Activated CD4-positive, alpha-beta T cell treated with anti-CD3 and anti-CD28 coated beads, Interleukin-2, amount 50 U/mL, for 24 hours (primary cell): ENCODE measurements at places on chromosomes 3 and 15.

DNA sequence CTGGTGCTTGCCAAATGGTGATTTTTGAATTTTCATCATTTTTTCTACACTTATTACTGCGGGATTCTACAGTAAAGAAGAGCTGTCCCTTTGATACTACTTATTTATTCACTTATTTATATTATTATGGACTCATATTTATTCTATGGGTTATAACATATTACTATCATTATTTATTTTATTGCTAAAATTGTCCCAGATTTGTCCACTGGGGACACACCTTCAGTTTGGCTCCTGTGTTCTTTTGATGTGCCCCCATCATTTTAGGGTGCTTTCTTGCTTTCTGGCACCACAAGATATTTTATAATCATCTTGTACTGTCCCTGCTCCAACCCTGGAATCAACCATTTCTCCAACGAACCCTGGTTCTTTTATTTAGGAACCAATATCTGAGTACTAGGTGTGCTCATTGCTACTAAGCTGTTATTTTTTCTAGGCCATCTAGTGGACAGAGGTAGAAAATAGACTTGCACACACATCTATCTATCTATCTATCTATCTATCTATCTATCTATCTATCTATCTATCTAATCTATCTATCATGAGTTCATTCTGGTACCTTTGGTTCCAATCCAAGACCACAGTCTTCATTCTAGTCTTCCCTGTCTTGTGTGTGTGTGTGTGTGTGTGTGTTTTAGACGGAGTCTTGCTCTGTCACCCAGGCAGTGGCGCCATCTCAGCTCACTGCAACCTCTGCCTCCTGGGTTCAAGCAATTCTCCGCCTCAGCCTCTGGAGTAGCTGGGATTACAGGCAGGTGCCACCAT lies 16.0 kb downstream of the SLC22A14 start:
- no peak for DNase-seq

GRCh38 chr3:195873281-195873887 lies 35.0 kb downstream of the TNK2 start:
- no peak for DNase-seq

DNA sequence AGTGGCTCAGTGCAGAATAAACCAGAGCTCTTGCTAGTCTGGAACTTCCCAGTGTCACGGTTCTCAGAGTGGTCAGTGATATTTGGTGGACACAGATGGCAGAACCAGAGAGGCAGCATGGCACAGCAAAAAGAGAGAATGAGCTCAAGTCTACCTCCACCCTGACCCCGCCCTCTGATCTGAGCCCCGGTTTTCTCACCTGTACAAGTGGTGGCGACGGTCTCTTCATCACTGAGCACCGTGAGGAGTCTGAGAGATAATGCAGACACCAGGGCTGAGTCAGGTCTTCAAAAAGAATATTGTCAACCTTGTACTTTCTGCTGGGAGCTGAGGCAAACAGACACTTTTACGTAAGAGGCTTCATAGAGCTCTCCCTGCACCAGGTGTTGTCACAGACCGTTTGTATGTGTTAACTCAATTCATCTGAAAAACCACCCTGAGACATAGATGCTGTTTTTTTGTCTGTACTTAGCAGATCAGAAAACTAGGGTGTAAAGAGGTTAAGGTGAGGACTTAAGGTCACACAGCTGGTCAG lies 13.2 kb downstream of the FGD5 start:
- DNase-seq = no peak

GRCh38 chr3:122578069-122578740 lies 755 bp downstream of the PARP15 start:
- DNase-seq = no peak

DNA sequence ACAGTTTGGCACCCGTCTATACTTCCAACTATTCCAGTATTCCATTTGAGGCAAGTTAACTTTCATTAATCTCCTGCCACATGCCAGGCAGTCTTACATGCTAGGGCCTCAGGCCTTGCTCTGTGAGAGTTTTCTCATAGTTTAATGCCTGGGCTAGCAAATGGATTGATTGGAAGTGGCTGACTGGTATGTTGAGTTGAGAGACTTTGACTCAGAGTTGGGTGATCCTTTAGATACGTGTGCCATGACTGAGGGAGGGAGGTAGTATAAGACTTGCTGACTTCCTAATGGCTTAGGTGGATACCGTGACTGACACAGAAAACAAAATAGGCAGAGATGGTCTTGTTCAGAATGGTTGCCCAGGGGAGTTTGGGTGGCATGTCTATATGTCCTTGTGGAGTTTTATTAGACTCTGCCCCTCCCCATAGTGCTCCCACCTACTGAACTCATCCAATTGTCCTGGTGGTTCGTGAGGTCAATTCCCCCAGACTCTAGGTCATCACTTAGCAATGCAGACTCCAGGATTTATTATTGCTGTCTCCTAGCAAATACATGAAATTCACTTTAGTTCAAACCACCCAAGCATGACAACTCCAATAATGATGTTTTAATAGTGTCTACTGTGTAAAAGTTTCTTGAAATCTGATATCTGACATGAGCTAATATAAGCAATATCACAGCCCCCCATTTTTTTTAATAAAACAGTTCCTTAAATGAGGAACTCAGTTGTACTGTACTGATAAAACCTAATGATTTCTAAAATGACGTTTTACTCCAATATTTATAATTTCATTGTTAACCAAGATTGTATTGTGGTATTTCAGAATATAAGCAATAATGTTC lies 413.9 kb upstream of the MDFIC2 start:
- no peak for DNase-seq

GRCh38 chr15:96578393-96578792 lies 247.9 kb downstream of the NR2F2 start:
- no peak for DNase-seq

- DNase-seq = no peak
Measured at GRCh38 chr3:157447026-157447694, 10.5 kb downstream of the PTX3 start.

GRCh38 chr15:48062148-48062872 lies 58.5 kb upstream of the SLC24A5 start:
- DNase-seq = no peak

DNA sequence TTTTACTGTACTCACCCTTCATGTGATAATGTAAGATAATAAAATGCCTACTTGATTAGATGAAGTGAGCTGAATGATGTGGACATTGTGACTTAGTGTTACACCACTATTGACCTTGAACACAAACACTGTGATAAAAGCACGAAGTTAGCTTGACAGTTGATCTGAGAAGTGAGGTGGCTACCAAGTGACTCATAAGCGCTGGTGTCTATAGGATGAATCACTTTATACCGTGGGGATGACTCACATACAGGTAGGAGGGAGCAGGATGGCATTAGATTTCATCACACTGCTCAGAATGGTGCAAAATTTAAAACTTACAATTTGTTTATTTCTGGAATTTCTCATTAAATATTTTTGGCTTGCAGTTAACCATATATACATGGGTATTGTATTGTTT lies 174.7 kb upstream of the CNTN3 start:
- no peak for DNase-seq

- DNase-seq = no peak
Measured at GRCh38 chr3:149266736-149267135, 45.1 kb upstream of the CP start.

- no peak for DNase-seq
Measured at GRCh38 chr3:47003056-47003410, 23.6 kb downstream of the NBEAL2 start.

DNA sequence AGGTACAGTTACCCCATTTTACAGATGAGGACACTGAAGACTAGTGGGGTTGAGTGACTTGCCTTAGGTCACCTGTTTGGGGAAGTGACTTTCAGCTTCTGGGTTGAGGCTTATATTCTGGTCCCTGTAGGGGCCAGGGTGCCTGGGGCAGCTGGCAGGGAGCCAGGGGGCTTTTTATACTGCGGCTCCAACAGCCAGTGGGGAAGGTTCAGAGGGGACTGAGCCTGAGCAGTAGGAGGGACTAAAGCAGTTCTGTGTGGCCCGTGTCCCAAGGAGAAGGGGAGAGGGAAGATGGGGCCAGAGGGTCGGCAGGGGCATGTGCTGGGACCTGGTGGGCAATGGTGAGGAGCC lies 37.7 kb downstream of the SLC6A6 start:
- DNase-seq = no peak

DNA sequence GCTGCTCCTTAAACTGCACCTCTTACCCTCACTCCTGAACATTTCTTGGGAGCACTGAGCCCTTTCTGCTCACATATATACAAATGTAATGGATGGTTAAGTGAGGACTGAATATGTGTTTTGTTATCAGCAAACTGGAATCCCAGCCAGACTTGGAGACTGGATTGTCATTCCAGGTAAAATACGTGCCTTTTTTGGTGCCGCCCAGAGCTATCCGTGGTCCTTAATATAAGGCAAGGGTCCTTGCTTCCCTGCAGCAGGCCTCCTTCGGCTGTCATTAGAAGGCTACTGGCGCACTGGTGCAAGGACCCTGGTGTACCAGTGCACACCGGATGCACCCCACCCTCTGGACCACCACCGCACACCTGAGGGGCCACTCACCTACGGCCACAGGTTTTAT lies 1.1 kb upstream of the GABRB3 start:
- no peak for DNase-seq

DNA sequence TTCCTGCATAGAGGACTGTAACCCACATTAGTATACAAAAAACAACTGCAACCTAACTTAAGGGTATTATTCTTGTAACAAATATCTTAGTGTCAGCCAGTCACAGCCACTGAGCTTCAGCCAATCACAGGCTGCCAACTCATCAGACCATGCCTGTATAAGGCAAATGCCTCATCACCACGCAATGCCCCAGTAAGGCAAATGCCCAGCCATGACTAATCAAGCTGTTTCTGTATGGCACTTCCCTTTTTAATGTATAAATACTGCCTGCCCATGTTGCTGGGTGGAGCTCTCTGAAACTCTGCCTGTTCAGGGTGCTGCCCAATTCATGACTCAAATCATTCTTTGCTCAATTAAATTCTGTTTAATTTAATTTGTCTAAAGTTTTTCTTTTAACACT lies 18.4 kb upstream of the GABRA5 start:
- no peak for DNase-seq

- no peak for DNase-seq
Measured at GRCh38 chr3:44958386-44958785, 17.6 kb downstream of the ZDHHC3 start.

DNA sequence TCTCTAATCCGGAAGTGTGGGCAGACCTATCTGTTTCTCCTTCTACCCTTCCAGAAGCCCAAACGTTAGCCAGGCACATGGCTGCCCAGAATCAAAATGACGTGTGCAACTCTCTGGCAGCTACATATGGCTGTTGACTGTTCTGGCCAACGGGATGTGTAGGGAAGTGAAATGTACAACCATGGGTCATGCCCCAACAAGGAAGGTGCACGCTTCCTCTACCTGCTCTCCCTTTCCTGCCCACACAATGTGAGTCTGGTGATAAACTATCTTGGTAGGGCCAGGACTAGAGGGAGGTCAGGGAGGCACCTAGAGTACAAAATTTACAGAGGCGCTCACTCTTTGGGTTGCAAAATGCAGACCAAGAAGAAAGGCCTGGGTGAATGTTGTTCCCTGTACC lies 495.9 kb upstream of the PROK2 start:
- no peak for DNase-seq

DNA sequence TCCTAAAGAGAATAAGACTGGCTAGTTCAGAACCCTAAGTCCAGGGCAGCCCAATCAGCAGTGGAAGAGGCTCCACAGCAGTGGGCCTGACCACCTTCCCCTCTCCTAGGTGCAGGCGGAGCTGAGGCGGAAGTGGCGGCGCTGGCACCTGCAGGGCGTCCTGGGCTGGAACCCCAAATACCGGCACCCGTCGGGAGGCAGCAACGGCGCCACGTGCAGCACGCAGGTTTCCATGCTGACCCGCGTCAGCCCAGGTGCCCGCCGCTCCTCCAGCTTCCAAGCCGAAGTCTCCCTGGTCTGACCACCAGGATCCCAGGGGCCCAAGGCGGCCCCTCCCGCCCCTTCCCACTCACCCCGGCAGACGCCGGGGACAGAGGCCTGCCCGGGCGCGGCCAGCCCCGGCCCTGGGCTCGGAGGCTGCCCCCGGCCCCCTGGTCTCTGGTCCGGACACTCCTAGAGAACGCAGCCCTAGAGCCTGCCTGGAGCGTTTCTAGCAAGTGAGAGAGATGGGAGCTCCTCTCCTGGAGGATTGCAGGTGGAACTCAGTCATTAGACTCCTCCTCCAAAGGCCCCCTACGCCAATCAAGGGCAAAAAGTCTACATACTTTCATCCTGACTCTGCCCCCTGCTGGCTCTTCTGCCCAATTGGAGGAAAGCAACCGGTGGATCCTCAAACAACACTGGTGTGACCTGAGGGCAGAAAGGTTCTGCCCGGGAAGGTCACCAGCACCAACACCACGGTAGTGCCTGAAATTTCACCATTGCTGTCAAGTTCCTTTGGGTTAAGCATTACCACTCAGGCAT lies 33.7 kb downstream of the VIPR1 start:
- DNase-seq = no peak

DNA sequence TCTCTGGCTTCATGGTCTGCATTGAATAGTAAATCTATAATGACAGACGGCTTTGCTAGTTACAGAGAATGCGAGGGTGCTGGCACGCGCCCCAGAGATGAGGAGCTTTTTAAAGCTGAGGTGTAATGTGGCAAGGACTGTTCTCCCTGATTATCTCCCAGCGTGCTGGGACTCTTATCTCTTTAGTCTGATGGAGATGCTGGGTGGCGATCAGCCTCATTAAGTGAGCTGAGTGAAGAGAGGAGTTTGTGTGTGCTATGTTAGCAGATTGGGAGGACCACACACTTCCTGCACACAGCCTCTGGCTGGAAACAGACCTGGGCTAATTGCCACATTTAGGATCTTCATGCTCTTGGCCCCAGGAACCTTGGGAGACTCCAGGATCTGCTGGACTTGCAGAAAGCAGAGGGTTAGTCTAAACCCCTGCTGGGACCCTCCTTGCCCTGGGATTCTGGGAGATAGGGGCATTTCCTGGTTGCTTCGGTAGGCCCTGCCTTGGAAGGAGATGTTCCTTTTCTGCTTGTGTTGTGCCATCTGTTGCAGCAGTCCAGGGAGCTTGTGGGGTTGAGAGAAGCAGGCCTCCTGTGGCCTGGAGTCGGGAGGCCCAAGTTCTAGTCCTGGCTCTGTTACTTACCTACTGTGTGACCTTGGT lies 15.0 kb downstream of the PDIA5 start:
- DNase-seq = no peak

GRCh38 chr3:132203889-132204596 lies 113.2 kb upstream of the ACP3 start:
- no peak for DNase-seq

GRCh38 chr3:80187981-80188380 lies 420.2 kb upstream of the ROBO1 start:
- DNase-seq = no peak

- DNase-seq = no peak
Measured at GRCh38 chr15:78671626-78672211, 30.7 kb upstream of the CHRNB4 start.

DNA sequence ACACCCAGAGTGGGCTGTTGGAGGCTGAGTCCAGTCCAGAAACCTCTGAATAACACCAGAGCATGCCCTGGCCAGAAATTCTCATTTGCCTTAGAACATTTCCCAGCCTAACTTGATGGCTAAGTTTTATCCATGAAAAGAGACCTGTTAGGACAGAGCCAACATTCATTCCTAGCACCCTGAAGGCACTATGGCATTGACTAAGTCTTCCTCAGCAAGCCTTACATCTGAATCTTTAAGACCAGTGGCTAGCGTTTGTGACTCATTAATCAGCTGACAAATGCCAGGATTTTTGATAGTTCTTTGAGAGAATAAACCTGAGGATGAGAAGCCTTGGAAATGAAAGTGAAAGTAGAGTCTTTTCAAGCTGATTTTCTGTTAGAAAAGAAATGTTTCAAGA lies 1087.1 kb upstream of the ALCAM start:
- no peak for DNase-seq

- no peak for DNase-seq
Measured at GRCh38 chr3:151644020-151644620, 89.6 kb upstream of the AADACL2 start.
